CD4-positive, alpha-beta memory T cell (primary cell): ENCODE measurements at places on chromosomes 11 and 22. TPM values are rescaled to one million over a fixed set of nuclear protein-coding genes. Genes with fewer than 3 reads are reported as not detected.

OPCML gene
- not detected for polyA plus RNA-seq

DNA sequence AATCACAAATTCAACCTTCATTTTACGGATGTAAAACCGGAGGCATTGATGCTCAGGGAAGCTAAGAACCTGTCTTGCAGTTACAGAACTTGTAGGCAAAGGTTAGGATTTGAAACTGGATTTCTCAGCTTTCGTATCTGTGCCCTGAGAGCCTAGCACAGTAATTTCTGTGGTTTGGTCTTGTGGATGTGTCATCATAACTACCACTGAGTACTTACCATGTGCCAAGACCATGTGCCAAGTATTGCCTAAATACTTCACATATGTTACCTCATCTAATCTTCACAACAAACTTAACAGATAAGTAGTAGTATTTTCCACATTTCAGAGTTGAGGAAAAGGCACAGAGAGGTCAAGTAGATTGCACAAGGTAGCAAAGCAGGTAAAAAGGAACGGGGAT, 140.7 kb downstream of the NXPE2 start:
- H3K27me3 ChIP-seq, result no peaks in the 10 kb centered on the region
- no peak overlapping the region for H3K4me3 ChIP-seq
- no peaks in the 10 kb centered on the region for H3K4me1 ChIP-seq
- H3K36me3 ChIP-seq, result no peaks in the 10 kb centered on the region
- no peak overlapping the region for H3K27ac ChIP-seq

DNA sequence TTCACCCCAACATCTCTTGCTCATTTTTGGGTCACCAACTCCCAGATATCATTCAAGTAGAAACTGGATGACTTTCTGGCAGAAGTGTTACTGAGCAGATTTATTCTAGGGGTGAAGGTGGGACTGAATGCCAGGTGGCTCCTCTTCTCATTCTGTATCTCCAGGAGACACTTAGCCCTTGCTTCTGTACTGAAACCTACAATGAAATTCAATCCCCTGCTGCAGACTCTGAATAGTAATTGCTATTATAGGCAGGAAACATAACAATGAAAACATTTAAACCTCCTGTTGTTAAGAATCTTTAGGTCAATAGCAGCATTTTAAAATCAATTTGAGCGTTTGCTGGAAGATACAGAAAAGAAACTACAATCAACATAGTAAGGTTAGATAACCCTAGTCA, 879.4 kb upstream of the TENM4 start:
- H3K4me1 ChIP-seq, result no peaks in the 10 kb centered on the region
- no peak overlapping the region for H3K4me3 ChIP-seq
- H3K27ac ChIP-seq, result no peak overlapping the region
- DNase-seq, result no peak
- no peaks in the 10 kb centered on the region for H3K27me3 ChIP-seq
- no peaks in the 10 kb centered on the region for H3K36me3 ChIP-seq

CLP1 gene
- polyA plus RNA-seq, result 9.6 TPM

GRCh38 chr22:31394326-31394725, 5.1 kb upstream of the DRG1 start:
- H3K4me1 ChIP-seq, result peaks cover 7% of the 10 kb centered on the region
- no peaks in the 10 kb centered on the region for H3K36me3 ChIP-seq
- H3K27me3 ChIP-seq, result no peaks in the 10 kb centered on the region
- H3K4me3 ChIP-seq, result no peak overlapping the region
- H3K27ac ChIP-seq, result no peak overlapping the region

GRCh38 chr11:47326198-47326597, 26.3 kb downstream of the MYBPC3 start:
- H3K4me1 ChIP-seq, result no peaks in the 10 kb centered on the region
- no peak for DNase-seq
- H3K27me3 ChIP-seq, result no peaks in the 10 kb centered on the region
- no peak overlapping the region for H3K4me3 ChIP-seq
- peaks cover 54% of the 10 kb centered on the region for H3K36me3 ChIP-seq

DNA sequence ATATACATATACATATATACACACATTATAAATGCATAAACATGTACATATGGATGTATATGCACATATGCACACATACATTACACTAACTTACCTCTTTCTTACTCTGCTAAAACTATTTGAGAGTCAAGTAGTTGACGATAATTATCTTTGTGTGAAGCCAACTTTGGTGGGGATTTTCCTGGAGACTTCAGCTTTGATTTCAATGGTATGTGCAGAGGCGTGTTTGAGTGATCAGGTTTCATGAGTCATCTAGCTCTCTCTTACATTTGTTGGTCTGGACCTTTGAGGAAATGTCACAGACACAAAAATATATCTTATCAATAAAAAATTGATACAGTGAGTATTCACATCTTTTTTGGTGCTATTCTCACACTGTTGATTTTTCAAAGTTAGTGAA, 769.1 kb upstream of the LUZP2 start:
- no peaks in the 10 kb centered on the region for H3K36me3 ChIP-seq
- no peaks in the 10 kb centered on the region for H3K4me1 ChIP-seq
- no peaks in the 10 kb centered on the region for H3K27me3 ChIP-seq
- H3K4me3 ChIP-seq, result no peak overlapping the region
- H3K27ac ChIP-seq, result no peak overlapping the region

DNA sequence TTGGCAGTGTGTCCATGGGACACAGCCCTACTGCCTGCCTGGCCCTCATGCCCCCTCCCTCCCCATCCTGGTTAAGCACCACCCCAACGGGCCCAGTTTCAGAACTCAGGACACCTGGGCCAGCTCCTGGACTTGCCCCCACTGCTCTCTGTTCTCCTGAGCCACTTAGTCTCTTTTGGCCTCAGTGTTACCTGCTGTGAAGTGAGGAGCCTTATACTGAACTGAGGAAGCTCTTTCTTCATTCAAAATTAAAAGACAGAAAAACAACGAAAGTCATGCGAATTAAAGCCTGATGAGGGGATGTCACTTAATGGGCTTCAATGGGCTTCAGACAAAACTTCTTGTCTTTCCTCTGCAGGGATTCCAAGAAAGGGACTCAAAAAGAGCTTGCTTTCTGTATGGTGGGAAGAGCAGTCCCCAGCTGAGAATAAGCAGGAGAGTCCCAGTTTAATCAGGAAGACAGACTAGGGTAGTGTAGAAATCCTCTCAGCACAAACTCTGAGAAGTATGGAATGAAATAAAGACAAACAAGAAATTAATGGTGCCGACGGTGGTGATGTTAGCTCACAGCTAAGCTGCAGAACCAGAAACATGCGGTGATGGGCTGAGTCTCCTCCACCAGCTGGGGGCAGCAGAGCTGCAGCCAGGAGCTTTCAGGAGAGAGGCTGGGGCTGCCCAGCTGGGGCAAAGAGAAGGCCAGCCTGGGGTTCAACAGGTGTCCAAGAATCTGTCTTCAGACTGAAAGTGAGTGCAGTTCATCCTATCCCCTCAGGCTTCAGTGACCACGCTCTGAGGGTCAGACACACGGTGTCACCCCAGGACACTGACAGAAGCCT, 101.0 kb downstream of the GGTLC2 start:
- no peak overlapping the region for H3K4me3 ChIP-seq
- H3K27me3 ChIP-seq, result no peaks in the 10 kb centered on the region
- no peaks in the 10 kb centered on the region for H3K4me1 ChIP-seq
- DNase-seq, result peak; percentile 30
- H3K27ac ChIP-seq, result no peak overlapping the region

OR52N4 gene
- polyA plus RNA-seq, result 0.50 TPM

DNA sequence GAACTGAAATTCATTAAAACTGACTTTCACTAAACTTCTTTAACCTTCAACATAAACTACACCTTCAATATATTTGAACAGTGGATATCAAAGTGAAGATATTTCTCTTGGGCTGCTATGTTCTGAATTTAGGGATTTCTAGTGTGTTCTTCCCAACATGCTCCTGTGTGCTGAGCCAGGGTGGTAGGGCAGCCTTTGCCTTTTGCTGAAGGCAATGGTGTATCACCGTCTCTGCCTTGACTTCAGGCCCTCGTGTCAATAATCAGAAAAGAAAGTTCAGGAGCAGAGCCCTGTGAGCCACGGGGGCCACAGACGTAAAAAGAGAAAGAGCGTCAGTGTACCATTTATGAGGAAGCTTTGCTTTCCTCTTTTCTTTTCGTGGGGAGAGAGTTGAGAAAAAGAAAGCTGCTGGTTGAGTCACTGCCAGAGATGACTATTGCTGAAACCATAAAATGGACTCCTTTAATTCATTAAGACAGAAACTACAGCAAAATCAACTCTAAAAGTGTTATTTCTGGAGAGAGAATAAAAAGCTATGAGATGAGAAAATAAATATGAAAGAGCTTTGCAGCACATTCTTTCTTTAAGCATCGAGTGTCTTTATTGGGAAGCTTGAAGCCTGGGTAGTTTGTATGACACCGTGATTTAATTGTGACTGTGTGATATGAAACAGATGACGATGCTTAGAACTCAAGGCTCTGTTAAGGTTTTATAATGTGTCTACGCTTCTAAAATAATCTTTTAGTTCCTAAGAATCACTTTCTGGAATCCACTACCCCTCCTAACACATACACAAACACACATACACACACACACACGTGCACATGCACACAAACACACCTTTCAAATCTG, 271.8 kb upstream of the MTNR1B start:
- H3K36me3 ChIP-seq, result no peaks in the 10 kb centered on the region

GRCh38 chr11:73414977-73415651, 38.9 kb downstream of the RELT start:
- H3K4me3 ChIP-seq, result no peak overlapping the region
- H3K4me1 ChIP-seq, result no peaks in the 10 kb centered on the region
- DNase-seq, result no peak
- no peaks in the 10 kb centered on the region for H3K27me3 ChIP-seq

SLC22A8 gene
- polyA plus RNA-seq, result not detected

- no peak for DNase-seq
- H3K27ac ChIP-seq, result no peak overlapping the region
- H3K4me1 ChIP-seq, result no peaks in the 10 kb centered on the region
- H3K36me3 ChIP-seq, result no peaks in the 10 kb centered on the region
- H3K4me3 ChIP-seq, result no peak overlapping the region
- no peaks in the 10 kb centered on the region for H3K27me3 ChIP-seq
Observed at GRCh38 chr11:85725510-85726258, 39.7 kb upstream of the CCDC89 start.

- H3K4me3 ChIP-seq, result no peak overlapping the region
- no peak overlapping the region for H3K27ac ChIP-seq
- no peaks in the 10 kb centered on the region for H3K27me3 ChIP-seq
- H3K4me1 ChIP-seq, result peaks cover 29% of the 10 kb centered on the region
- no peaks in the 10 kb centered on the region for H3K36me3 ChIP-seq
Observed at GRCh38 chr11:1305063-1305495, 4.4 kb downstream of the TOLLIP start.

DNA sequence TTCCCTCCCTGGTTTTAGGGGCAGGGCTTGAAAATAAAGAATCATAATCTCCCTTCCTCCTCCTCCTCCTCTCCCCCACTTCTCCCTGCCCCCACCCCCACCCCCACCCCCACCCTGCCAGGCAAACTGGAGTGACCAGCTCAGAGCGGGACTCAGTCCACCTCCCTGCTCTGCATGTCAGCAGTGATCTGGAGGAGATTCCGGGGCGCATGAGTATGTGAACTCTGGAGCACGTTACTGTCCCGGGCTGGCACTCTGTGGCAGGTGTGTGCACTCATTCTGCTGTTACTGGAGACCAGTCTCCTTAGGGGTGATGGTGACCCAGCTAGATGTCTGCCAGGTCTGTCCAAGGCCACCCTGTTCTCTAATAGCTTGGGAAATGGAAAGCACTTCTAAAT, 33.9 kb downstream of the MARK2 start:
- H3K4me1 ChIP-seq, result peaks cover 81% of the 10 kb centered on the region
- no peak overlapping the region for H3K4me3 ChIP-seq
- peaks cover 8% of the 10 kb centered on the region for H3K36me3 ChIP-seq
- no peak for DNase-seq
- H3K27me3 ChIP-seq, result no peaks in the 10 kb centered on the region
- H3K27ac ChIP-seq, result no peak overlapping the region

CPT1B gene
- polyA plus RNA-seq, result not detected

DNA sequence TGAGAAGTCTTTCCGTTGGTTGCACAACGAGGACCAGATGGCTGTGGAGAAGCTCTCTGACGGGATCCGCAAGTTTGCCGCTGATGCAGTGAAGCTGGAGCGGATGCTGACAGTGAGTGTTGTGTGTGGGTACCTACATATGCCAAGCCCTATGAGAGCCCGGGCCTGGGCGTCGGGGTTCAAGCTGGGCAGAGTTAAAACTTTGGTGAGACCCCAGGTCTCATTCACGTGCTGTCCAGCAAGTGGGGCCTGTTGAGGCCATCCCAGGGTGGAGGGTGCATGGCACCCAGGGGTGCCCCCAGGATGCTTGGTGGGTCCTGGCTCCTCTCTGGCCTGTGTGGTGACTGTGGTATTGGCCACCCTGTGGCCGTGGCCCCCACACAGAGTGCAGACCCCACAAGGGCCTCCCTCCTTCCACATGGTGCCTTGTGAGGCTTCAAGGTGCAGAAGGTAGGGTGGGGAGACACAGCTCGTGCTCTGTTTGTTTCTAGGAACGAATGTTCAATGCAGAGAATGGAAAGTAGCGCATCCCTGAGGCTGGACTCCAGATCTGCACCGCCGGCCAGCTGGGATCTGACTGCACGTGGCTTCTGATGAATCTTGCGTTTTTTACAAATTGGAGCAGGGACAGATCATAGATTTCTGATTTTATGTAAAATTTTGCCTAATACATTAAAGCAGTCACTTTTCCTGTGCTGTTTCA, 12.8 kb downstream of the GATD1 start:
- H3K36me3 ChIP-seq, result peaks cover 39% of the 10 kb centered on the region
- no peaks in the 10 kb centered on the region for H3K4me1 ChIP-seq
- no peak for DNase-seq
- no peak overlapping the region for H3K4me3 ChIP-seq

DNA sequence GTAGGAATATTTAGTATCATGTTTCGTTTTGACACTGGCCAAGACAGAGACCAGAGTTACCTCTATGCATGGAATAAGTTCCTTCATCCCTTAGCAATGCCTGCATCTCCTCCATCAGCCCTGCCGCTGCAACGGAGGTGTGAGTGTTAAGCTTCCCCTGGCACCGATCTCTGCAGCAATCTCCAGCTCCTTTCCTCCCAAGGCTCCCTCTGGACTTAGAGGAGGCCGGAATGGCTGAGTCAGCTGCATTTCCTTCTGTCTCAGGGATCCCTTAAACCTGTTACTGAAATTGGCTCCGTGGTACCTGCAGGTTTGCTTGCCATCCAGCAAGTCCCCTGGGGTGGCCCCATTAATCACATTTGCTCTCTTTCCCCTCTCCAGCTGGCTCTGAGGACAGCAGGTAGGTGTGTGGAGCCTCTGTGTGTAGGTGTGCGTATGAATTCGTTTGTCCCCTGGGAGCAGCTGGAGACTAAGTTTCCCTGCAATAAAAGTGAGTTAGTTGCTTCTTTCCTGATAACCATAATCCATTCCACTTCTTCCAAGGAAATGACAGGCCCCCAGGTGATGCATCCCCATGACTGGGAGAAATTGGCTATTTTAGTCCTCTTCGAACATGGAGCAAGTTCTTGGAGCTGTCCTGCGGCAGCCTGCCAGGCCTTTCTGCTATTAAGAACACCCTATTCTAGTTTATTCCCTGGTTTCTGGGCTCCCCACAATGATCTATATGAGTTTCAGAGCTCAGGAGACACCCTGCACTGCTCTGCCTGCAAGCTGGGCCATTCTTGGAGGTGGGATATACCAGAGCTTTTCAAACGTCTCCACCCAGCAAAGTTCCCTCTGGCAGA, 457.2 kb upstream of the CADM1 start:
- H3K27ac ChIP-seq, result no peak overlapping the region
- no peaks in the 10 kb centered on the region for H3K27me3 ChIP-seq
- H3K36me3 ChIP-seq, result no peaks in the 10 kb centered on the region
- no peaks in the 10 kb centered on the region for H3K4me1 ChIP-seq

SHANK2 gene
- not detected for polyA plus RNA-seq
